Right lobe of liver (tissue), 6 donors: ENCODE measurements at places on chromosomes 6 and 20. TPM values are rescaled to one million over a fixed set of nuclear protein-coding genes. Genes with fewer than 3 reads are reported as not detected.
A peak's percentile ranks its signal among the peaks of the same experiment; 100 is the strongest.

GRCh38 chr6:30725713-30726505, 5.8 kb downstream of the TUBB start:
- DNase-seq: no peak
- H3K36me3 ChIP-seq: peaks cover 14% of the 10 kb centered on the region
- H3K4me1 ChIP-seq: no peaks in the 10 kb centered on the region
- H3K27ac ChIP-seq: no peak overlapping the region

Gene RAB44
- total RNA-seq: not detected

DNA sequence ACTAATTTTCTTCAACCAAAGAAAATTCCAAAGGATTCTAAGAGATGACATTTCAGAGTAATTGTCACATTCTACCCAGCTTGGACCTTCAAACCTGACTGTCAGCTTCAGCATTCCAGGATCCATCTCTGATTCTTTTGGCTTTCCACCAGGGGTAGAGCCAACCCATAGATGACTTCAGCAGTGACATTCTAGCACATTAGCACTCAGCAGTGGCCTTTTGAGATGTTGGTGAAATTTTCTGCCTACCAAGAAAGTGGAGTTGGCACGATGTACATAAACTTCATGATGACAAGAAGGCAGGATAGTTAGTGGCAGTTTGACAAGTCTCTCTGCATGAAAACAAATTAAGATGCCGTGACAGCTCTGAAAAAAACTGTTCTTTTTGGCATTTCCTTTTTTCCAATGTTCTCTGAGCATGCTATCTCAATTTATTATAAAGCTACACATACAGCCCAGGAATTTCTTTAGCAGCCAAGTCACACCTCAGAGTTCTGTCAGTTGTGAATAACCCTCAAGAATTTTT, 466.5 kb upstream of the RNF217 start:
- no peak overlapping the region for H3K4me3 ChIP-seq
- H3K4me1 ChIP-seq: no peaks in the 10 kb centered on the region

- no peak overlapping the region for H3K27ac ChIP-seq
- DNase-seq: no peak
- H3K4me1 ChIP-seq: no peaks in the 10 kb centered on the region
- H3K36me3 ChIP-seq: no peaks in the 10 kb centered on the region
Observed at GRCh38 chr6:108544606-108545005, 16.1 kb upstream of the FOXO3 start.

Gene TXLNB
- total RNA-seq: 0.50 TPM

DNA sequence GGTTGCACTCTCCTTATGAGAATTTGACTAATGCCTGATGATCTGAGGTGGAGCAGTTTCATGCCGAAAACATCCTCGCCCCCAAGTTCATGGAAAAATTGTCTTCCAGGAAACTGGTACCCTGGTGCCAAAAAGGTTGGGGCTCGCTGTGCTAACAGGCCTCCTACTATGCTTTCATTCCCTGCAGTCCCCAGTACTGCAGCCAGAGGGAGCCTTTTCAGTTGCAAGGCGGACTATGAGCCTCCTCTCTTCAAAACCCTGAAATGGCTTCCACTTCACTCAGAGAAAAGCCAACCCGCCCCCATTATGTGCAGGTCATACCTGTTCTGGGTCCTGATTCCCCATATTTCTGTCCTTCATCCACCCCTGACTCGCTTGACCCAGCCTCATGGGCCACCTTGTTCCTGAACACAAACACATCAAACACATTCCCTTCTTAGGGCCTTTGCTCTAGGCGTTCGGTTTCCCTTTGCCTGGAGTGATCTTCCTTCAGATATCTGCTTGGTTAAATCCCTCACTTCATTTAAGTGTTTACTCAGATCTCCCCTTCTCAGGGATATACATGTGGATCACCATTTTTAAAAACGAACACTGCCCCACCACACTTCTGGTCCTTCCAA, 173.7 kb downstream of the PHACTR1 start:
- no peaks in the 10 kb centered on the region for H3K4me1 ChIP-seq
- H3K4me3 ChIP-seq: no peak overlapping the region
- DNase-seq: no peak
- H3K27me3 ChIP-seq: no peaks in the 10 kb centered on the region

GRCh38 chr6:160031442-160031841, 62.6 kb downstream of the IGF2R start:
- H3K4me1 ChIP-seq: peaks cover 21% of the 10 kb centered on the region
- H3K27me3 ChIP-seq: no peaks in the 10 kb centered on the region
- H3K4me3 ChIP-seq: no peak overlapping the region

DNA sequence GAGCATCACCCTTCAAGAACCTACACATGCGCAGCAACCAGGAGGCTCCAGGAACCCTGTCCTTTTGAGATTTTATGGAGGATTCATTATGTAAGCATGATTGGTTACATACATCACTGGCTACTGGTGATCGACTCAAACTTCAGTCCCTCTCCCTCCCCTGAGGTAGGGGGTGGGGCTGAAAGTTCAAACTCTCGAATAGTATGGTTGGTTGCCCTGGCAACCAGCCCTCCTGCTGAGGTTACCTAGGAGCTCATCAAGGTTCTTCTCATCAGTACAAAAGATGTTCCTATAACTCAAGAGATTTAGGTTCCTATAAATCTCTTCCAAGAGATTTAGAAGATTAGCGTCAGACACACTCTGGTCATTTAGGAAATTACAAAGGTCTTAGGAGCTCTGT, 21.9 kb upstream of the ZSCAN9 start:
- no peaks in the 10 kb centered on the region for H3K36me3 ChIP-seq
- H3K27ac ChIP-seq: no peak overlapping the region
- no peaks in the 10 kb centered on the region for H3K4me1 ChIP-seq
- DNase-seq: no peak

Gene SMPDL3A
- total RNA-seq: 32.9 TPM

- H3K27me3 ChIP-seq: no peaks in the 10 kb centered on the region
- H3K36me3 ChIP-seq: no peaks in the 10 kb centered on the region
- no peak overlapping the region for H3K4me3 ChIP-seq
- H3K4me1 ChIP-seq: no peaks in the 10 kb centered on the region
Observed at GRCh38 chr20:52572687-52573086, 381.1 kb upstream of the ZFP64 start.

Gene WFDC2
- total RNA-seq: not detected

DNA sequence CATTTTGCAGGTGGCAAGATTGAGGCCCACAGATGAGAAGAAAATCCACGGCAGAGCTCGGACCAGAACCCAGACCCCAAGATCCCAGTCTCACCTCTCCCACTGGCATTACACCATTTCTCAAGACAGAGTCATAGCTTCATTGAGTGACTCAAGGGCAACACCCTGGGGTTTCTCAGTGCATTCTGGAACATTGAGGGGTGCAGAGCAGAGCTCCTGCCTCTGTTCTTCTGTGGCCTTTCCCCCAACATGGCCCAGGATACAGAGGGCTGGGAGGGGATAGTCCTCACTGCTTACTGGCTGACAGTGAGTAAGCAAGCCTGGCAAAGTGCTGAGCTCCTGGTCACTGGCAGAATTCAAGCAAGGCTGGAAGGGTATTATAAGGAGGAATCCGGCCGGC, 74.0 kb downstream of the MDGA1 start:
- peaks cover 16% of the 10 kb centered on the region for H3K4me1 ChIP-seq
- no peaks in the 10 kb centered on the region for H3K36me3 ChIP-seq
- no peak overlapping the region for H3K27ac ChIP-seq
- H3K4me3 ChIP-seq: no peak overlapping the region

DNA sequence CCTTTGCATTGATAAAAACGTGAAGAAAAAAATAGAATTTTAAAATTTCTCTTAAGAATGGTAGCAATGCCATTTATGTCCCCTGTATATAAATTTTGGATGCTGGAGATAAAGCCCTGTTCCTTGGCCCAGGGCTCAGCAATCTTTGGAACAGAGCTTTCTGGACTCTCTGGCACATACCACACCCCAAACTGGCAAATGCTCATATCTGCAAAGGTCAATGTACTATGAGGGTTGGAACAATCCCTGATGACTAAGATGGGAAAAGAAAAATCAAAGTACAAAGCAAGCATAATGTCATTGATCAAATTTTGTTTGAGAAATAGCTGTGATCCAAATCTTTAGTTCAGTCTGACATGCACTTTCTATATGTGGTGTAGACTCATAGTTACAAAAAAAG, 158.1 kb upstream of the HCRTR2 start:
- no peaks in the 10 kb centered on the region for H3K27me3 ChIP-seq
- H3K4me3 ChIP-seq: no peak overlapping the region
- H3K36me3 ChIP-seq: no peaks in the 10 kb centered on the region
- H3K4me1 ChIP-seq: no peaks in the 10 kb centered on the region
- no peak for DNase-seq

GRCh38 chr6:103729658-103730057, 1130.1 kb downstream of the HACE1 start:
- no peak overlapping the region for H3K4me3 ChIP-seq
- DNase-seq: no peak
- no peaks in the 10 kb centered on the region for H3K27me3 ChIP-seq
- no peak overlapping the region for H3K27ac ChIP-seq
- H3K36me3 ChIP-seq: no peaks in the 10 kb centered on the region

Gene SLC17A2
- 32.9 TPM for total RNA-seq

DNA sequence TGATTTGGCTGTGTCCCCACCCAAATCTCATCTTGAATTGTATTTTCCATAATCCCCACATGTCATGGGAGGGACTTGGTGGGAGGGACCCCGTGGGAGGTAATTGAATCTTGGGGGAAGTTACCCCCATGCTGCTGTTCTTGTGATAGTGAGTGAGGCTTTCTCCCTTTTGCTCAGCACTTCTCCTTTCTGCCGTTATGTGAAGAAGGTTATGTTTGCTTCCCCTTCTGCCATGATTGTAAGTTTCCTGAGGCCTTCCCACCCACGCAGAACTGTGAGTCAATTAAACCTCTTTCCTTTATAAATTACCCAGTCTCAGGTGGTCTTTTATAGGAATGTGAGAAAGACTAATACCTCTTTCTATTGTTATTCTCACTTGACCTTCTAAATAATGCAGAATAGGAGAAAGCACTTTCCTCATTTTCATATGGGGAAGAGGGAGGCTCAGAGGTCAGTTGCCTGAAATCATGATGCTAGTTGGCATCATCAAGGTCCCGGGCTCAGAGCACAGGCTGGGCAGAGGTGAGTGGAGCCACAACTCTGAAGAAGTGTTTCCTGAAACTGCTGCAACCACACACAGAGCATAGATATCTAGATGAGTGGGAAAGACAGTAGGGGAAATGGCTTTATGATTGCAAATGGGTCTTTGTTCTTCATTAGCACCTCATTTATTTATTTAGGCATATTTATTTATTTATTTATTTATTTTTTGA, 191.0 kb downstream of the QKI start:
- DNase-seq: no peak
- no peaks in the 10 kb centered on the region for H3K27me3 ChIP-seq
- no peak overlapping the region for H3K4me3 ChIP-seq
- no peaks in the 10 kb centered on the region for H3K4me1 ChIP-seq

Gene PAX1
- not detected for total RNA-seq

GRCh38 chr6:71529769-71530168, 241.2 kb downstream of the OGFRL1 start:
- H3K4me1 ChIP-seq: no peaks in the 10 kb centered on the region
- no peak for DNase-seq
- no peak overlapping the region for H3K4me3 ChIP-seq
- H3K27me3 ChIP-seq: no peaks in the 10 kb centered on the region
- no peak overlapping the region for H3K27ac ChIP-seq
- H3K36me3 ChIP-seq: no peaks in the 10 kb centered on the region

GRCh38 chr6:85050149-85050548, 285.8 kb upstream of the TBX18 start:
- H3K36me3 ChIP-seq: no peaks in the 10 kb centered on the region
- DNase-seq: no peak
- H3K4me3 ChIP-seq: no peak overlapping the region
- no peak overlapping the region for H3K27ac ChIP-seq

Gene RUNX2
- 0.44 TPM for total RNA-seq

- no peak overlapping the region for H3K4me3 ChIP-seq
- DNase-seq: no peak
- no peaks in the 10 kb centered on the region for H3K4me1 ChIP-seq
- H3K27me3 ChIP-seq: no peaks in the 10 kb centered on the region
- no peak overlapping the region for H3K27ac ChIP-seq
- no peaks in the 10 kb centered on the region for H3K36me3 ChIP-seq
Observed at GRCh38 chr20:48613926-48614325, 213.9 kb downstream of the PREX1 start.

Gene BCAS1
- total RNA-seq: 0.43 TPM

Gene CRISP2
- not detected for total RNA-seq

GRCh38 chr6:44043479-44044153, 83.6 kb downstream of the MRPL14 start:
- no peak overlapping the region for H3K27ac ChIP-seq
- H3K27me3 ChIP-seq: no peaks in the 10 kb centered on the region
- H3K4me3 ChIP-seq: no peak overlapping the region
- no peaks in the 10 kb centered on the region for H3K36me3 ChIP-seq
- H3K4me1 ChIP-seq: peaks cover 12% of the 10 kb centered on the region
- peak; percentile 48 for DNase-seq

DNA sequence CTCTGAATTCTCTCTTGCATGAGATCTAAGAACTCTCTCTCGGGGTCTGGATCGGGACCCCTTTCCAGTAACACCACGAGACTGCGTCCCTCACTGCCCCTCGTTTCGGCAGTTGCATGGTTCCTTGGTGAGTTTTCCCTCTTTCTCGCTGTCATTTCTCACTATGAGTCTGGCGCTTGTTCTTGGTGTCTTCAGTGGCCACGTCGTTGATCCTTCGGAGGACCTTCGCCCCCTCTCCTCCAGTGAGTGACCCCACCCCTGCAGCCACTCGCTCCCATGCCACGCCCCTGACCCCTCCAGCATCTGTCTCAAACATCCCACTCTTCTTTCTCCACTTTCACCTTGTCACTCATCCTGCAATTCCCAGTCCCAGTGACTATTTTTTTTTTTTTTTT, 23.0 kb downstream of the SYNJ2 start:
- no peak overlapping the region for H3K27ac ChIP-seq
- H3K27me3 ChIP-seq: no peaks in the 10 kb centered on the region
- no peak for DNase-seq

Gene C20orf202
- total RNA-seq: not detected

Gene BACH2
- total RNA-seq: 3.4 TPM
